ENCODE measurements at places on chromosomes 6 and 20. TPM values are rescaled to one million over a fixed set of nuclear protein-coding genes. Genes with fewer than 3 reads are reported as not detected.

The MUC22 gene
- polyA plus RNA-seq: not detected

The NOP56 gene
- polyA plus RNA-seq: 68.8 TPM

The FRK gene
- 5.9 TPM for polyA plus RNA-seq

The HLA-DQA1 gene
- polyA plus RNA-seq: 29.6 TPM

The ZNF831 gene
- polyA plus RNA-seq: 0.04 TPM

The CRISP3 gene
- polyA plus RNA-seq: not detected

The GJA1 gene
- 14.2 TPM for polyA plus RNA-seq

The MACROD2 gene
- polyA plus RNA-seq: 3.0 TPM

The GPLD1 gene
- polyA plus RNA-seq: 0.41 TPM

All from kidney (tissue), 22 donors.